PC-3 (cell line): ENCODE measurements at places on chromosomes 4 and X. TPM values are rescaled to one million over a fixed set of nuclear protein-coding genes. Genes with fewer than 3 reads are reported as not detected.

DNA sequence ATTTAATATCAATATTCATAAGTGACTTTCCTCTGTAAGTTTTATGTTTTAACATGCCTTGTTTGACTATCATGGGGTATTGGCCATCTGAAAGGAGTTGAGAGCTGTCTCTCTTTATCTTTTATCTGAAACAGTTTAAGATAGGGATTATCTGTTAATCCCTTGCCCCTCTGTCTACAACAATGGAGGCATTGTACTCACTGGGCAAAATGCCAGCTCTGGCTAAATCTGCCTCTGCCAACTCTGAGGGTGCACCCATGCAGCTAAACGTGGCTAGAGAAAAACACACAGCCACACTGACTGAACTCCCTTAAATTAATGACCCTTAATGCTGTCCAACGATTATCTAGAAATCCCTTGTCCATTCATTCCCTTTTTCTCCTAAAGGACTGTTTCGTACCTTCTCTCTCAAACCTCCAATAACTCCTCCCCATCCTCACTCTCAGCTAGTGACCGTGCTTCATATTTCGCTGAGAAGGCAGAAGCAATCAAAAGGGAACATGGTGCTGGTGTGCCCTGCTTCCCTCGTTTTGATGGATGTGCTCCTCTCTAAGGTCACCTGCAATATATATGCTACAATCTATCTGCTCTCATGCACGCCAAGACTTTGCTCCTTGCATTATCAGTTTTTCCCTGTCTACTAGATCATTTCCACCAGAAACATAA, 10.3 kb downstream of the PHKA2 start:
- DNase-seq, result peak; percentile 16

- DNase-seq, result peak; percentile 14
Measured at GRCh38 chrX:13069771-13070416, 25.5 kb upstream of the FAM9C start.

DNA sequence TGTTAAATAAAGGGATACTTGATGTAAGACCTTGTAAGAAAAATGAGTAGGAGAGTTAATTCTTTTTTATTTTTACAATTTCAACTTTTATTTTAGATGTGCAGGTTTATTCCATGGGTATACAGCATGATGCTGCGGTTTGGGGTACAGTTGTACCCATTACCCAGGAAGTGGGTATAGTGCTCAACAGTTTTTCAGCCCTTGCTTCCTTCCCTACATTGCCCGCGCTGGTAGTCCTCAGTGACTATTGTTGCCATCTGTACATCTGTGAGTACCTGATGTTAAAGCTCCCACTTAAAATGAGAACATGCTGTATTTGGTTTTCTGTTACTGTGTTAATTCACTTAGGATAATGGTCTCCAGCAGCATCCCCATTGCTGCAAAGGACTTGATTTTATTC, 9.7 kb downstream of the CLCN3 start:
- no peak for DNase-seq

DNA sequence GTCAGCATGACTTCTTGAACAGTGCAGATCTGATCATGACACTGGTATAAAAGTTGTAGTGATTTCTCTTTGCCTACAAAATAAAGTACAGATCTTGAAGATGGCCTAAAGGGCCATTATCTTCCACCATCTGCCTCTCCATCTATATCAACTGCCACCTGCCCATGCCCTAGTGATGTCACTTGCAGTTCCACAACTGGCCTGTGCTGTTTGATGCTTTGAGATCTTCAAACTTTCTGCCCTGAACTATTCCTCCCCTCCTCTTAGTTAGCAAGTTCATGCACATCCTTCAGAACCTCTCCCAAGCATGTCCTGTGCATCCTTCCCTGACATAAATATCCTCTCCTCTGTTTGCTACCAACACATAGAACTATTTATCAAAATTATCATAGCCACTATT, 217.0 kb downstream of the SOWAHB start:
- DNase-seq, result no peak

DNA sequence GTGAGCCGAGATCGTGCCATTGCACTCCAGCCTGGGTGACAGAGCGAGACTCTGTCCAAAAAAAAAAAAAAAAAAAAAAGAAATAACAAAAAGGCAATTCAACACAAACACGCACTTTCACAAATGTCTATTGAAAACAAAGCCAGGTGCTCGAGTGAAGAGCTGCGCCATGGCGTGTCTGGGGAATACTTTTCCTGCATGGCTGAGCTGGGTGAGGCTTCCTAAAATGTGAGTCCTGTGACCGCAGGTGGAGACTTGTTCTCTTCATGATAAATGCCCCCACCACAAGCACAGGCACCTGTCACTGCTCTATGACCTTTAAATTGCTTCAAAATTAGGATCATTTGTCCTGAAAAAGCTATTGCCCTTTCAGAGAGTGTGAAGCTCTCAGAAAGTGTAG, 4.0 kb upstream of the ABLIM2 start:
- no peak for DNase-seq

GRCh38 chr4:8699063-8699385, 106.5 kb downstream of the CPZ start:
- no peak for DNase-seq

GRCh38 chr4:163681208-163681821, 186.8 kb downstream of the TMA16 start:
- peak; percentile 54 for DNase-seq

The NCAPG gene
- total RNA-seq, result 25.9 and 27.6 TPM in 2 replicates

The CSAG2 gene
- total RNA-seq, result not detected in 2 replicates

GRCh38 chr4:2258091-2259035, 3.5 kb downstream of the MXD4 start:
- DNase-seq, result no peak

GRCh38 chr4:108355902-108356535, 187.3 kb upstream of the LEF1 start:
- DNase-seq, result no peak

The USP17L15 gene
- total RNA-seq, result not detected in 2 replicates

DNA sequence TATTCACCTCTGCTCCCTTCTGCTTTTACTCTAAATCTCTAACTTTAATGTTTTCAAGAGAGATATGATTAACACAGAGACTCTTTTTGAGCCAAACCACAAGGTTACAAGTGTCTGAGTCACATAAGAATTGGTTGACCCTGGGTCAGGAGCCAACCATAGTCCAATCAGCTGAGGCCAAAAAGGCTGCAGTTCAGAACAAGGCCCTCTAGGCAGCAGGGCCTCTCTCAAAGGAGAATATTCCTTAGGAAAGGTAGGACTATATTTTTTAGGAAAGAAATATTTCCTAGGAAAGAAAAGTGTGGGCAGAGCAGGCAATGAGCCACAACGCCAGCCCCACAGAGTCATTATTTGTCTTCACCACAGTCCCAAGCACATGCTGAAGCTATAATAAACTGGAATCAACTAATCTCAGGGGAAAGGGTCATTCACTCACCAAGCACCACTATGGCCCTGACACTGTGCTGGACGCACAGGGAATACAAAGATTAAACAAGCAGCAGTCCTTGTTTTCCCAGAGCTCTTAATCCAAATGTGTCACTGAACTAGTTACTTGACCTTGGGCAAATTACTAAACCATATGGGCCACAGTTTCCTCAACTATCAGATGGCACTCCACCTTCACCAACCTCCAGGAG, 2.2 kb downstream of the ATP8A1 start:
- peak; percentile 90 for DNase-seq

GRCh38 chrX:31266203-31267076, 194.6 kb upstream of the FTHL17 start:
- no peak for DNase-seq

GRCh38 chr4:153684971-153685371, 891 bp downstream of the TLR2 start:
- DNase-seq, result no peak

The IL13RA2 gene
- 3.4 and 8.1 TPM in 2 replicates for total RNA-seq

GRCh38 chr4:101037938-101038413, 309.4 kb downstream of the PPP3CA start:
- DNase-seq, result no peak

DNA sequence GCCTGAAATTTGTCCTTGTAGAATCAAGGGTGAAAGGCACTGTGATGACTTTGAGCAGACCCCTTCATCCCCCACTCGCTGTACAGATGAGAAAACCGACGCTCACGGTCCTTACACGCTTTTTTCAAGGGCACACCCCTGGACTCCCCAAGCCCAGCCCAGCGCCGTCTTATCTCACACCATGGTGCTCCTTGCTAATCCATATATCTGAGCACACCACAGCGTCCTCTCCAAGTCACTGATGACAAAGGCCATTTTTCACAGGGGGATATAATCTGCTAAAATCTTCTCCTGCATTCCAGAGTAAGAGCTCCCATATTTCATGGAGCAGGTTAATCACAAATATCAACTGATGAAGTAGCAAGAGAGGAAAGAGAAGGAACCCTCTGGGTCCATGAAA, 486.3 kb downstream of the BCOR start:
- DNase-seq, result no peak

The RAB28 gene
- total RNA-seq, result 4.9 and 10.4 TPM in 2 replicates

- DNase-seq, result no peak
Measured at GRCh38 chrX:153504445-153505016, 9.8 kb downstream of the BGN start.

The DCK gene
- total RNA-seq, result 19.5 and 21.0 TPM in 2 replicates

The GLRA2 gene
- not detected in 2 replicates for total RNA-seq

The FAM9B gene
- total RNA-seq, result 0.07 TPM in 1 of 2 replicates, not detected in the other

DNA sequence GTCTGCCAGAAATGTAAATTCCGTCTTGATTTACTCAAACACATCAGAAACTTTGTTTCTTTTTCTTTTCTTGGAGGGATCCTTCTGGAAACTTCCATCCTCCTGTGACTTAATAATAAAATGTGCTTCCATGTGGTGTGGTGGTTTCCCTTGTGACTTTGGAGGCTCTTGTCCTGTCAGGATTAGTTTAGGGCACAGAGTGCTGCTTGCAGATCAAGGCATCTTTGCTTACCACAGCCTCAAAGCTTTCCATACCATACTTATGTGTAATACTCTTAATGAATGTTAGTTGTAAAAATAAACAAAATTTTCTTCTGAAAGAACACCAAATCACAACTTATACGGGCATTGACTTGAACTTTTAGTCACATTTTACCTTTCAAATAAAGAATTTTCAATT, 27.4 kb downstream of the GBA3 start:
- DNase-seq, result no peak

DNA sequence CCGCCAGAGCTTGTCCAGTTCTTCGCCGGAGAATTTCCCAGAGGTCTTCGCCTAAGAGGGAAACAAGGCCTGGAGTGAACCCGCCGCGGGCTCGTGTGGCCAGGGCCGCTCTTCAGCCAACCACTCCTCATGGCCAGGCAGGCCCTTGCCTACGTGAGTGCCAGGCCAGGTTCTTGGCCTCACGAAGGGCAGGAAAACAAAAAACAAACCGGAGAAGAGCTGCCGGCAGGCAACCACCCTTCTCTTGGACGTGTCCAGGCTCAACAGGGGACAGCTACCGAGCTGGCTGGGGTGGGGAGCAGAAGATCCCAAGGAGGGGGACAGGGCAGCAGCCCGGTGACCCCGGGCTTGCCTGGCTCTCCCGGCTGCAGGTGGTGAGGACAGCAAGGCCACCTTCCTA, 13.3 kb downstream of the LRPAP1 start:
- no peak for DNase-seq

The GPRIN3 gene
- total RNA-seq, result not detected in 2 replicates

- DNase-seq, result no peak
Measured at GRCh38 chrX:139929876-139930275, 3.0 kb downstream of the ATP11C start.

The TIMM8A gene
- total RNA-seq, result 5.0 and 7.8 TPM in 2 replicates

GRCh38 chrX:50117476-50117875, 83.3 kb downstream of the AKAP4 start:
- DNase-seq, result peak; percentile 19

DNA sequence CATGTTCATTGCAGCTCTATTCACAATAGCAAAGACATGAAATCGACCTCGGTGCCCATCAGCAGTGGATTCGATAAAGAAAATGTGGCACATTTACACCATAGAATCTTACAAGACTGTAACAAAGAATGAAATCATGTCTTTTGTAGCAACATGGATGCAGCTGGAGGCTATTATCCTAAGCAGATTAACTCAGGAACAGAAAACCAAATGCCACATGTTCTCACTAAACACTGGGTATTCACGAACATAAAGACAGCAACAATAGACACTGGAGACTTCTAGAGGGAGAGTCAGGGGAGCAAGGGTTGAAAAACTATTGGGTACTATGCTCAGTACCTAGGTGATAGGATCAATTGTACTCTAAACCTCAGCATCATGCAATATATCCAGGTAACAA, 180.5 kb downstream of the PPP1R2C start:
- no peak for DNase-seq

The ENAM gene
- not detected in 2 replicates for total RNA-seq

The HPSE gene
- 4.2 and 9.1 TPM in 2 replicates for total RNA-seq

- DNase-seq, result no peak
Measured at GRCh38 chr4:48931459-48931858, 24.9 kb upstream of the OCIAD2 start.

DNA sequence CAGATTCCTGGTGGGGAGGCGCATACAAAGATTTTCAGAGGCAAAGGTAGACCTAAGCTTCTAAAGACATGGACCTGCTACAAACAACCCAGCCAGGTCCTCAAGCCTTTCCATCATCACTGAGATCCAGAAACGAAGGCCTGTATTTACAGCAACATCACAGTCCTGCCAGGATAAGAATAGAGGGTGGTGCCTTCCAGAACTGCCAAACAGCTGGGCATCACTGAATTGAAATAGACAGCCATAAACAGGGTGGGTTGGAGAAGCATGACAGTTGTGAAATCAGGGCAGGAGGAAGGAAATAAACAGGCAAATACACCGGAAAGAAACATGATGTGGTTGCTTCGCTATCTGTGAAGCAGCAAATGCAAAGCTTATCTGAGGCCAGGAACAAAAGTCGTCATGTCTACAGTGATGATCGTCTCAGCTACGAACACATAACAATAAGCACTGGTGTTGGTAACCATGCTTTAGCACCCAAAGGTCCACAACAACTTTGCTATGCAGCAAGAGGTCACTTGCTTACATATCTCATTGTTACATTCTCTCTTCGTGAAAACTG, 6.7 kb upstream of the TMEM154 start:
- no peak for DNase-seq

GRCh38 chrX:47232803-47233332, at the start of gene USP11:
USP11 (plus strand) TSS chrX:47233009; CDS start chrX:47233044, 35 bp downstream.
- peak; percentile 17 for DNase-seq

- DNase-seq, result no peak
Measured at GRCh38 chr4:38523524-38524448, 140.2 kb upstream of the KLF3 start.

The TRIM60 gene
- not detected in 2 replicates for total RNA-seq
